ENCODE measurements at places on chromosomes 4 and X.

- no peak for DNase-seq
Measured at GRCh38 chr4:156710365-156711192, 261.0 kb downstream of the PDGFC start.

DNA sequence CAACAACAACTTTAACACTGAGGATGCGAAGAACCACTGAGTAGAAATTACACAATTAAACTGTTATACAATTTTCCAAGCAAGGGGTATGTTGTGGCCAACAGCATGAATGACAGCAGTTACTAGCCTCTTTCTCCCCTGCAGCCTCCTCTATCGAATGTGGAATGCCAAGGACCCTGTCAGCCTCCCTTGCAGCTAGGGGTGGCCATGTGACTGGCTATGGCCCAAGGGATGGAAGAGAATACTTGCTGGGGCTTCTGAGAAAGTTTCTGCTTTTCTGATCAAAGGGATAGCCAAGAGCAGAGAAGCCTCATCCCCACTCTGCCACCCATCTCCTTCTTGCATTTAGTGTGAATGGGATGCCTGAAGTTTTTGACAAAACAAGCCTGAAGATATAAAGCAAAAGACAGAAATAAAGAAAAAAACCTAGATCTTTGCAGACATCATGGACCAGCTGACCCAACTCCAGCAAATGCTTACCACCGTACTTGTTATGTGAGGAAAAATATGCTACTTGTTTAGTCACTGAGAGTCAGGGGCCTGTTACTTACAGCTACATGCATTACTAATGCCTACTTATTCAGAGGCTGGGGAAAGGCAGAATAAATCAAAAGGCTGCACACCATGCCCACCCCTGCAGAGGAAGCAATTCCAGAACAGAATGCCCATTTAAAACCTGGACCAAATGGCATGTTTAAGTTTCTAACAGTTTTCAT is 32.0 kb downstream of the DCTD start:
- DNase-seq: no peak

GRCh38 chr4:2551118-2551517 is 14.7 kb downstream of the FAM193A start:
- no peak for DNase-seq

DNA sequence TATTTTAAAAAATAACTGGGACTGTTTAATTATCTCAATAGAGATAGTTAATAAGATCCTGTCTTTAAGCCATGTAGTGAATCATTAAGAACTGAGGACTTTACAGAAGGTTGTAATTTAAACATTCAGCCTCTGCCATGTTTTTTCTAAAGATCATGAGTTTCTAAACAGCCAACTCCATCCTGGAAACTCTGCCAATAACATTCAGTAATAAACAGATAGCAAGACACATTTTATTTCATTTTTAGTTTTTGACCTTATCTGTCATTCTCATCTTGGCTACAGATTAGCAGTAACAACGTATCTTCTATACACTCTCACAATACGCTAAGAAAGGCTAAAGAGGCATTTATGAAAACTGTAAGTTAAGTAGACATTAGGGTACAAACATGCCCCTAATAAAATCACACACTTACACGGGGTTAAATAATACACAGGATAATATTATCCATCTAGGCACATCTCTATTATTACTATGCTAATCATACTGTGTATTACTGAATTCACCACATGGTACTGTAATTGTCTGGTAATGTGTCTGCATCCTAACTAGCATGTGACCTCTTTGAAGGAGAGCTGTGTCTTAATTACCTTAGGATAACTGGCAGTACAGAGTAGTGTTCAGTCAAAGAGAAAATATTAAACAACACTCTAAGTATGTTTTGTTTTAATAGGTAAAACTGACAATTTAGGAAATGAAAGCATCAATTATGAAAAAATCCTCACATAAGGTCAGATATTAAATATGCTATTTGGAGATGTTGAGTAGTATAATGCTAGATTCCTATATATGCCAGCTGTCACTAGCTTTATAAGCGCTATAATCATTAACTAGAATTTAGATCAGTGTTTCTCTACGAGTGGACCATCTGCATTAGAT is 122.4 kb upstream of the NAP1L5 start:
- DNase-seq: no peak

- DNase-seq: no peak
Measured at GRCh38 chr4:185269286-185269685, 59.9 kb downstream of the SNX25 start.

DNA sequence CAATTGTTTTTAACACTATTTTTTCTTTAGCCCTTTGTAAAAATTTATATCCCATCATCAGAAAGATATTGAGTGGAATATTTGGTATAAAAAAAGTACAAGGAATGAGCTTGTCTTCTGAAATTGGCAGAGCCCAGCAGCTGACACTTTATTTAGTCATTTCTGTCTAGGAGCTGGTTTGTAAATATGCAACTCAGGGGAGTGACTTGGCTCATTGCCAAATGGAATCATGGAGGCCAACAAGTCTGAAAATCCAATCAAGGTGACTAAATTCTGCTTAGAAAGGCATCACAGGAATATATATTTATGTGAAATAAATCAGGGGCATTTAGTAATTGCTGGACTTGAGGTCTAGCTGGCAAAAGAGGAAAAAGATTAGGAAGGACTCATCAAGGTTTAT is 74.4 kb downstream of the OTC start:
- no peak for DNase-seq

GRCh38 chr4:26432419-26432818 is 57.9 kb downstream of the CCKAR start:
- no peak for DNase-seq

GRCh38 chr4:81712714-81713113 is 241.0 kb upstream of the RASGEF1B start:
- no peak for DNase-seq

DNA sequence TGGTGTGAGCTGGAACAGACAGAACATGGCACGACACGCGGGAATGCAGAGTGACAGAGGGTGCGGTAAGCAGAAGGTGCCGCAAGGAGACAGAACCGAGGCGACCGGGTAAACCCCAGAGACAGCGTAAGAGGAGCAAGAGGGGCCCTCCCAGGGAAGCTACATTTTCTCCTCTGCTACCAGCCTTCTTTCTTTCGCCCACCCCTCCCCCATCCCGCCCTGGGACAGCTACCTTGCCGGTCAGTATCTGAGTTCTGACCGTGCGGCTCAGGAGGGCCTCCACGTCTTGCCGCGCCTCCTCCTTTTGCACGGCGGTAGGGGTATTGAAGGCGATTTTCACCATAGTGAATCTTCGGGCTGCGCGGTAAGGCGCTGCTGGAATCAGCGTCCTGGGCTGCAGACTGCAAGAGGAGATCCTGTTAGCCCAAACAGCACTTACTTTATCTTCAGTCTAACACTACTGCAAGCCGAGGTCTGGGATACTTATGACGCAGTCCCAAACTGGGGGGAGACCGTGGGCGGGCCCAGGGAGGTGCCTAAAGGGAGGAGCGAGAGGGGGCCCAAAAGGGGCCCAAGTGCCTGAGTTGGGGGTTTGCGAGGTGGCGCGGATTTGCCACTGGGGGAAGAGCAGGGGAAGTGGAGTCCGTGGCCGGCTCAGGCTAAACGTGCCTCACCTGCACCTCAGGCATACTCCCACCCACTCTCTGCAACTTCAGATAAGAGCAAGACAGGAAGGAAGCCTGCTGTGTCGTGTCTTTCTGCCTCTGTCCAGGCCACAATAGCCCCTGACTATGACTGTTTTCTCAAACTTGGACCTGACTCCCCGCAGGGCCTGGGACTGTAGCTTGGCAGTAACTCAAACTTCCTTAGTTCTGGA is at the start of gene ITM2A:
Gene ITM2A (minus strand): TSS at position 462 of the 877 bp plus-strand sequence. CDS start 119 bp downstream, at position 343.
- DNase-seq: peak; percentile 8

GRCh38 chr4:184232202-184232601 is 14.5 kb upstream of the ENPP6 start:
- DNase-seq: no peak

- DNase-seq: no peak
Measured at GRCh38 chrX:134669378-134670098, 11.3 kb upstream of the PLAC1 start.

DNA sequence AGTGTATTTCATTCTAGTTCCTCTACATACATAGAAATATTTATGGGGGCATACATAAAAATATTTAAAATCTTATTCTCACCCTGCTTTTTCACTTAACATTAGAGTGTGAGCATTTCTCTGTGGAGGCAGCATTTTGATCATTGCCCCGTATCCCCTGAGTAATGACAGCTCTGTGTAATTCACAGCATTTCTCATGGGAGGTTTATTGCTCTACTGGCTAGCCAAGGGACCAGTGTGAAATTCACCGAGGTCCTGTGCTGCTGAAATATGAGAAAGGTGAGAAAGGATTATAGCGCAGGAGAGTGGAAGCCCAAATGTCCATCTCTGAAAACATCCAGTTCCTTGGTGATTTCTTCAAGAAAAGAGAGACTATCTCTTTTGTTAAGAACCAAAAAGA is 22.9 kb downstream of the PDGFC start:
- no peak for DNase-seq

- no peak for DNase-seq
Measured at GRCh38 chrX:38970845-38971244, 169.6 kb downstream of the MID1IP1 start.

DNA sequence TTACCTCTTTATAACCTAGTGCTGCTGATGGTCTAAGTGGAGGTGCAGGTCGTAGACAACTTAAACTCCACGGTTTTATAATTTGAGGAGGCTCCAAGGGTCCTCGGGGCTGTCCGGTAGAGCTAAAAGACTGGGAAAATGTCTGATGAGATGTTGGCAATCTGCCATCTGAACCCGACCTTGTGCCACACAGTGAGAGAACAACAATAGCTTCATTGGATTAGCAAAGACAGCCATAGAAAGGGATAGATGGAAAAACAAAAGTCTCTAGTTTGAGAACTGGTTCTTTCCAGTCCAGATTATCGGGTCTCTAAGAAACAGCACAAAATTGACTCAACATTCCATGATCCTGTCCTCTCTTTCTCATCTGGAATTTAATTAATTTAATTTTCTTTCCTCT is 31.6 kb downstream of the CD40LG start:
- no peak for DNase-seq

DNA sequence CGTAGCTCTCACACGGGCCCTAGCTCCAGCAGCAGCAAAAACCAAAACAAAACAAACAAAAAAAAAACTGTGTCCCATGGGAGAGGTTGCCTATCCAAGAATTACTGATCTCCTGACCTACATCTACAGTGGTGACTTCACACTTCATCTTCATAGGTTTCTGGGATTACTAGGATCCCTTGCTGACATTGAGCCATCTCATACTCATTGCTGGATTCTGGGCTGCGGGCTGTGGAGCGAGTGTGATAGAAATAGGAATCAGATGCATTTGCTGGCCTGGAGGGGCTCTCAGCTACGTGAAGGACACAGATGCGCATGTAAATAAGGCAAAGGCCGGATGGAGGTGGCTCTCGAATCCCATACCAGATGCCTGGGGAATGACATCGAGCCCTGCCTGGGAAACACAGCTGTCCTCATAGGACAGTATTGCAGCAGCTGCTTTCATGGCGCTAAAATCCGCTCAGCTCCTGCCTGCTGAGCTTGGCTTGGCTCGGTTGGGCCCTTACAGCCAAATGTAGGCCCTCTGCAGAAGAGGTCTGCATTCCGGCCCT is 41.7 kb downstream of the CNGA2 start:
- DNase-seq: no peak

- no peak for DNase-seq
Measured at GRCh38 chrX:40253771-40254170, 156.0 kb upstream of the BCOR start.

DNA sequence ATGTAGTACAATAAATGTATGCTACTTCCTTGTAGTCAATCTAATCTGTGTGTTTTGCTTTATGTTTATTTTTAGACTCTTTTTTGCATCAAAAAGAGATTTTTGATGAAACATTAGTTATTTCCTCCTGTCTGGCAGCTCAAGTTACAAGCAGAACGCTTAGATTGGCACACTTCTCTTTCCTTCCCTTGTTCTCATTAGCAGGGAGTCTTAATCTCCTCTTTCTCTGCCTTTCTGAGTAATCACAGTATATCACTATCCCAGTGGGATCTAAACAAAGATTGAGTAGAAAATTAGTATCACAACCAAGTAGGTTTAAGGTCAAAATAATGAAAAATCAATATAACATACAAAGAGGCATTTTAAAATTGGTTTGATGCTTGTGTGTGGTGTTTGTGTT is 1192.6 kb downstream of the C4orf33 start:
- DNase-seq: no peak

DNA sequence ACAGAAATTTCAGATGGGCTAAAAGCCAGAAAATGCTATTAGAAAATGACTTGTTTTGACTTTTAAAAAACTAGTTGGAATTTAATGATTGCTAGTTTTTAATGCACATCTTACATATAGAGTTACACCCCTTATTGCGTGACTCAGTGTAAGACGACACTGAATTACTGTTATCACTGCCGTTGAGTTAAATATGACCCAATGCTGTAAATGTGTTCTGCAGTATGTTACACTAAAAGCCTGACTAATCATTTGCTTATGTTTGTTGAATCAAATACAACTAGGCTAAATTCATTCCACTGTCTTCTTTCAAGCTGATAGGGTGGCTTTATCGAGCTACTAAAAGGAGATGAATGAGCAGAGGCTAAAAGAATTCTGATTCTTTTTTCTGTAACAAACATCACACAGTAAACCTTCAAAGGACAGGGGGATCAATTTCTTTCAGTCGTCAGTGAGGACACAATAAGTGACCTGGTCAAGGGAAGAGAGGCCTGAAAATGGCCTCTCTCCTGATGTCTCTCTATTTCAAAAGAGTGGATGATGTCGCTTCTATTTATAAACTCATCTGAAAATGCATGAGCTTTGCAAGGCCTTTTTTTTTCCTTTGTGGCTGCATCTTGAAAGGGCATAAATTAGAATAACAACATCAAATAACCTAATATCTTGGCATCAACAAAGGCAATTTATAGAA is 142.2 kb upstream of the KCNIP4 start:
- no peak for DNase-seq

DNA sequence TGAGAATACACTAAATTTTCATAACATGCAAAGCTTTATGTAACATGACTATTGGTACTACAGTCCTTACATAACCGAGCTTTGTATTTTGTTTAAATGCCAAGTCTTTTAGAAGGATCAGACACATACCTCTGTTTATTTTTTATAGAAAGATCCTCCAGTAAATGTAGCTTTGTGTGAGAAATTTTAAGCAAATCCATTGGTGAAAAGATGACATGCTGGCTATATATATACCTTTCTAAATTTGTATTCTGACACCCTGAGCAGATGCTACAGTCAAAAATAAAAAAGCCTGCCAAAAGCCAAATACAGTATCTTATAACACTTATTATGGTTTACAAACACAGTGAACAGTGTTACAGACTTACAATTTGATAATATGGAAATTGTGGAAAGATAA is at the start of gene YIPF7:
Gene YIPF7 (minus strand): TSS at position 201 of the 400 bp plus-strand sequence. CDS start 1,525 bp downstream, outside the sequence.
- no peak for DNase-seq
